Stimulated activated CD4-positive, alpha-beta T cell treated with anti-CD3 and anti-CD28 coated beads, Interleukin-15, amount 100 ng/mL, for 1 hour (primary cell): ENCODE measurements at places on chromosomes 1 and 21.

DNA sequence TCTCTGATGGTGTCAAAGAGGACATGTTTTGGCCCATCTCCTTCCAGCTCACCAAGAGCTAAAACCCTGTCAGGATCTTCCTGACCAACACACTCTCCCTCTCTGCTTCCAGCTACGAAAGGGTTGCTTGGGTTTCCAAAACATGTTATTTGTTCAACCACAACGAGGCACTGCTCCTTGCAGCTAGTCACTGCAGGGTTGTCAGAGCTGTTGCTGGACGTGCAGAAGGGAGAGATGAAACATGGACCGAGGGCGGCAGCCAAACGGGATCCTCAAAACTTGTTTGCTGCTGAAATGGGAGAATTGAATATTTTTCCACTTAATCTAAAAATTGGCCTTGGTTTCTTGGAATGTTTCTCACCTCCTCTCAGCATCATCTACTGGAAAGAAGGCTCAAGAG, 12.4 kb downstream of the ZBTB18 start:
- no peak for DNase-seq

DNA sequence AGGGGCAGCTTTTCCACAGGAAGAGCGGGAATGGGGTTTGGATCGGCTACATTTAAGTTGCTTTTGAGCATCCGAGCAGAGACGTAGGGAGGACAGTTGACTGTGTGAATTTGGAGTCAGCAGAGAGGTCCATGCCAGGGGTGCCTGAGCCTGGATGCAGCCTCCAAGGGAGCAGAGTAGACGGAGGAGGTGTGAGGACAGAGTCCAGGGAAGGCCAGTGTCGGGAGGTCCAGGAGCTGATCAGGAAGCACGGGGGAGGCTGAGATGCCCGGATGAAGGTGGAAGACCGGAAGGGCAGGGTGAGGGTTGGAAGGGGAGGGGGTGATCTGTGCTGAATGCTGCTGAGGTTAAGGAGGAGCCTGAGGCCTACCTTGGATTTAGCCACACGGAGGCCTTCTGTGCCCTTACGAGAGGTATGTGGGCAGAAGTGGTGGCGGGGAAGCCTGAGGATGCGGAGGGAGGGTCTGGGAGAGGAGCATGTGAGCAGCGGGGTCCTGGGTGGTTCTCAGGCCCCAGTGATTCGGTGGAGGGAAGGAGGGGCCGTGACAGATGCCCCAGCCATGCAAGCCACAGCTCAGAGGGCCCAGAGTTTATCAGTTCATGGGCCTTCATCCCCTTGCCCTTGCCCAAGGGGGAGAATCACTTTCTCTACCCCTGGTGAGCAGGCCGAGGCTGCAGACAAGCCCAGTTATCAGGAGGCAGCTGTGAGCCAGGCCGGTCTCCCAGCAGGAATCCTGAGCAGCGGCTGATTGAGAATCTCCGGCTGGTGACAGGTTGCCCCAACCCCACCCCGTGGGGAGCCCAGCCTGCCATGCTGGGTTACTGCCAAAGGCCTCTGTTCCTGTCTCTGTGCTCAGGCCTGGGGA, 54.0 kb upstream of the ACTL8 start:
- no peak for DNase-seq

- no peak for DNase-seq
Observed at GRCh38 chr1:54360165-54361005, 45.8 kb downstream of the SSBP3 start.

DNA sequence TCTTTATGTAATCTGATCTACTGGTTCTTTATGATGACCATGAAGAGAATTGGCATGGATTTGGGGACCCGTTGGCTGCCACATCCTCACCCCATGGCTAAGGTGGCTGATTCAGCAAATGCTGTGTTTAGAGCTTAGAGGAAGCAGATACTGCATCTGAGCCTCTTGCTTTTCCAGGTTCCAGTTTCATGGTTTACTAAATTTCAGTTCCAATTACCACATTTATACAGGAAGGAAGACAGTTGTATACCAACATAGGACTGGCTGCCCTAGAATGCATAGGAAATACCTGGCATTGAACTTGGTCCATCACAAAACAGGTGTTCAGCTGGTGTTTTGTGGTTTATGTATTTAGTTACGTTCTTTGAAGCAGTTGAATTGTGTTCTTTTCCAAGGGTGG, 107.1 kb downstream of the ST3GAL3 start:
- no peak for DNase-seq

DNA sequence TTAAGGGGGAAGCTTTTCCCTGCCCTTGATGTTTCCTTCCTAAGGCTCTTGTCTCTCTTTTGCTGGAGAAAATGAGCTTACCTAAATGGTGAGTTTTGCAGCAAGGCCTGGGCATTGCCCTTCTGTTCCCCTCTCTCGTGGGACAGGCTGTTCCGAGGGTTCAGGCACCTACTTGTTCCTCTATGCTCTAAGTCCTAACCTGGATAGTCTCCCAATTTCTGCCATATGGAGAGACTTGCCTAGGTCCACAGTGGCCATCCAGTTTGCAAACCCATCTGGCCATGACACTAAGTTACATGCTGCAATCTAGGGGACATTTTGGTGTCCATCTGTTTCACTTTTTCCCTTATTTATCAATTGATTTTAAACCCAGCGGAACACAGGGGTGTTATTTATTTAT, 192.0 kb upstream of the KIAA0040 start:
- no peak for DNase-seq

DNA sequence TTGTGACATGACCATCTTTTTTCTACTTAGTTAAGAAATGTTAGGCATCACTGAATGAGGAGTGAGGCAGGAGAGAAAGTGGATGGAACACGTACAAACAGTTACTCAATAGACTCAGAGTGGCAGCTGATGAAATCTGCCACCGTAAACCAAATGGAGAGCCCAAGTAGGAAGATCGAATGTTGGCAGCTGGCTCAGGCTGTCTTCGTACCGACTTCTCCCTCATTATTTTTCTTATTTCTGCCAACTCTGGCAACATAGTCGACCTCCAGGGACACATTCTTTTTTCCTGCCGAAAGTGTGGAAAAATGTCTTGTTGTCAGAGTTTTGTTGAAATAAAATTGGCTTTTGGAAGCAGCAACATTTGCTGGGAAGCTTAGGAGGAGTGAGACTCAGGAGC, 143.3 kb downstream of the GREM2 start:
- DNase-seq = no peak

DNA sequence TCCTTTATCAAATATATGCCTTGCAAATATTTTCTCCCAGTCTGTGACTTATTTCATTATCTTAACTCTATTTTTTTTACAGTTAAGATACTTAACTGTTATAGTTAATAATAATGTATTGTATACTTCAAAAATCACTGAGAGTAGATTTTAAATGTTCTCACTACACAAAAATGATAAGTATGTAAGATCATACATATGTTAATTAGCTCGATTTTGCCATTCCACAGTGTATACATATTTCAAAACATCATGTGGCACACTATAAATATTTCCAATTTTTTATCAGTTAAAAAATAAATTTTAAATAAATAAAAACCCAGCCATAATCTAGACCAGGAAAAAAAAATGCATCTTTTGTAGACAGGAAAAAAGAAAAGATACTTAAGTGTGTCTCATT, 27.2 kb downstream of the CTTNBP2NL start:
- DNase-seq = no peak

DNA sequence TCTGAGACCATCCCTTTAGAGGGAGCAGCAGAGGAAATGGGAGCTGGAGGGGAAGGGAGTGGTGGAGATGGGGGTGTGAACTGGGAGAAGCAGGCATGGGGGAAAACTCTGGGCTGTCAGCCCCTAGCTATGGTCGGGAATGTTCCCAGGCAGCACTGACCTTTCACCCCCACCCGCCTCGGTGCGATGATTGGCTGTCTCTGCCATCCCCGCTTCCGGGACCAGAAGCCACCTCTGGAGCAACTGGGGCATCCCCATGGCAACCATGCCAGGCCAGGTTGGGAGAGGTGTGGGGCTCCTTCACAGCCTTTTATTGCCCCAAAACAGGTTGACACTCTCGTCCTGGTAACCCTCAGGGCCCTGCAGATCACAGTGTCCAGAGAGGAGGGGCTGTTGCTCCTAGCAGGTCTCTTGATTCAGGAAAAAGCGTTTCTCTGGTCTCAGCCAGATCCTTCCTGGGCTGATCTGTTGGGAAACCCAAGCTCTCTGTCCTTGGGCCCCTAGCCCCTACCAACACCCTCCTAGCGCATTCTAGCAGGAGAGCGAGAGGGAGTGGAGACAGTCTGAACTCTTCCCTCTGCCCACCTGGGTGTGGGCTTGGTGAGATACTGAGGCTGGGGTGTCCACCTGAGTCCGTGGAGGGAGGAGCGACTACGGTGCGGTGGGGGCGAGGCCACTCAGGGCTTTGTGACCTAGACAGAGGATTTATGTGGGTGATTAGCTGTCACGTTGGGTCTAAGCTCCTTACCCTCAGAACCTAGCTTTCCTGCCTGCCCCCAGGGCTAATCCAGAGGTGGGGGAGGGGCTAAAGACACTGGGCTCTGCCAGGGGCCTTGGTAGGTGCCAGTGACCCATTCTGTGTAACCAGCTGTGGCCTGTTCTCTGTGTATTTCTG, 12.2 kb upstream of the SLC6A9 start:
- DNase-seq = no peak

DNA sequence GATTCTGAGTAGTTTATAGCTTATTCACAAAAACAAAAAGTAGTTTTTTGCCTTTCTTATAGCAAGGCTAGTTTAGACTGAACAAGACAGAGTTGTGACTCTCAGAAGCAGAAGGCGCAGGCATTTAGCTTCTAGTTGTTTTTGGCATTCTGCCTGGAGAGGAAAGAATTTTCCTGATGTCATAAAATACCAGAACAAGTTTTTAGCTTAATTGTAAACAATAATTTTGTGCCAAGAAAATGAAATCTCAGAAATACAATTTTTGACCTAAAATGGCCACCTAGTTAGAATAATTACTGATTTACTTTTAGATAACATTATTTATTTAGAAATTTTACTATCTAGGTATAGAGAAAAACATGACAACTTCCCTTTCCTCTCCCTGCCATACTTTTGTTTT, 1.0 kb downstream of the DNAJB4 start:
- no peak for DNase-seq

DNA sequence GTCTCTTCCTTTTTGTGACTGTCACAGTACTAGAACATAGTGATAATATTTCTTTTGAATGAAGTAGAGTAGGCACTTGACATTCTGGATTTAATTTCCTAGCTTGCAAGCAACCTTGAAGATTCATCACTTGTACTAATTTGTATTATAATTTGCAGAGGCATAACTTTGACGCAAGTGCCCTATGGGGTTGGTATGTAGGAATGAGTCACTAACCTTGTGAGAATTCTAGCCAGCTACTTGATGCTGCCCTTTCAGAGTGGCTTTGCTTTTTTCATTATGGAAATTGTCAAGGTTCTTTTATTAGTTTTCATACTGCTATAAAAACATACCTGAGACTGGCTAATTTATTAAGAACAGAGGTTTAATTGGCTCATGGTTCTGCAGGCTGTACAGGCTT, 13.7 kb upstream of the DPH5 start:
- no peak for DNase-seq

- no peak for DNase-seq
Observed at GRCh38 chr1:246893191-246893939, 38.4 kb downstream of the AHCTF1 start.

- DNase-seq = no peak
Observed at GRCh38 chr21:45325206-45326168, 37.8 kb upstream of the POFUT2 start.

- no peak for DNase-seq
Observed at GRCh38 chr1:152313319-152313801, 11.7 kb downstream of the FLG start.

- DNase-seq = no peak
Observed at GRCh38 chr1:85225624-85226380, 25.0 kb upstream of the SYDE2 start.

- DNase-seq = no peak
Observed at GRCh38 chr1:224432672-224433040, 1.9 kb downstream of the WDR26 start.

DNA sequence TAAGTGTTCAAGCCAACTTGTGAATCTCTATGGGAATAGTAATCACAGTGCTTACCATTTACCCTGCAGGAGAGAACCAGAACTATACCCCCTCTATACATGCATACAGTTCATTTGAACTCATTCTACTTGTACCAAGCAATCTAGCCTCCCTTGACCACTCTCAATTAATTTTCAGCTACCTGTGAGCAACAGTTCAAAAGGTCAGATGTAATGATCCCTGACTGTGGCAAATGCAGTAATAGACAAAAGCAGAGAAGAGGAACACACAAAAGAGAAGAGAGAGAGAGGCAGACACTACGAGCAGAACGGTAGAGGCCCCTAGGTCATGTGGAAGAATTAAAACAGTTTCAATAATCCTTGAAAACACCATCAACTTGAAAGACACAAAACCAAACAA, 52.8 kb downstream of the FMO4 start:
- DNase-seq = no peak

DNA sequence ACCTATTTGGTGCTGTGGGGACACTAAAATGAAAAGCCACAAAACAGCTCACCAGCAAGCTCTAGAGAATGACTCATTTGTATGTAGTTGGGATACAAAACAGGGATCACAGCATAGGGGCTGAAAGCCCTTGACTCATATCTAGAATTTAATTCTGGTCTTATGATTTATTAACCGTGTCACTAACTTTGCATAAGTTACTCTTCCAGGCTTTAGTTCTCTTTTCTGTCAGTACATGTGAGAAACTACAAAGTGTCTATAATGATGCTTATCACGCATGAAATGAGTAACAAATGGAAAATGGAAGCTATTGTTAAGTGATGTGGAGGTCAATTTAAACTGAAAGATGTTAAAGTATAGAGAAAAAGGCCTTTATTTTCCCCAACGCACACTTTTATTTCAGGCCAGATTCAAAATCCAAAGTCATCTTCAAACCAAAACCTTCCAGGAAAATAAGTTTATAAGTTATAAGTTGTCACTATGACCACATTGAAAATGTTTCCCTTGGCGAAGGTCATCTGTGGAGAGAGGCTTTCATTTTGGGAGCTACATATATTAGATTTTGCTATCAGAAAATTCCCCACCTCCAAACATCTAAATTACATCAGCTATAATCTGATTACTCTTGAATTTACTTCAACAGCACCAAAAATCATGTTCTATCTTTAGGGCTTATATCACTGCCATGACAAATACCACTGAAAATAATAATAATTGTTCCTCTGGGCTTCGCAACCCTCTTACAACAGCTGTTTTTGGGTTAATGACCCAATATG, 430.5 kb downstream of the MRPL39 start:
- no peak for DNase-seq

DNA sequence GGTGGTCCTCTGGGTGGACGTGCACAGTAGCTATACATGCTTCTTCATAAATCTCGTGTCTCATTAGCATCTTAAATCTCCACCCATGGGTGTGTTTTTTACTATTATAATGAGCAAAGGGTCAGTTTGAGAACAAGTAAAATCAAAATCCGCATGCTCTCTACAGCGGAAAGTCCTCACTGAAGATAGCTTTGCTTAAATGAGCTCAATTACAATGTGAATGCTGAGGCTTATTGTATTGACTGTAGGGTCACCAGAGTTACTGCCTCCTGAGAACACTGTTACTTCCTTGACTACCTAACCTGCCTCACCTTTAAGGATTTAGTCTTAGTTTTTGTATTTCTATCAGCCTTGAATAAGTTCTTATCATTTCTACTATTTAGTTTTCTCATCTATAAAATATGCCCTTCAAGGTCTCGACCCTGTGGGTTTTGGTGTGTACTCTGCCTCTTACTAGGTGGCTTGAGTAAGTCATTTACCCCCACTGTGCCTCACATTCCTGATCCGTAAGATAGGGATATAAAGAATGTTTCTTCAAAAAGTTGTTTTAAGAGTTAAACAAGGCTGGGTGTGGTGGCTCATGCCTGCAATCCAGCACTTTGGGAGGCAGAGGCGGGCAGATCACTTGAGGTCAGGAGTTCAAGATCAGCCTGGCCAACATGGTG, 7.9 kb downstream of the SLAMF7 start:
- no peak for DNase-seq

GRCh38 chr1:247373721-247374141, 42.1 kb upstream of the ZNF496 start:
- peak; percentile 24 for DNase-seq
